ENCODE measurements at places on chromosomes 7 and 10. TPM values are rescaled to one million over a fixed set of nuclear protein-coding genes. Genes with fewer than 3 reads are reported as not detected.

Gene HABP2
- not detected for total RNA-seq

Gene SMURF1
- 30.0 TPM for total RNA-seq

Gene NODAL
- not detected for total RNA-seq

Gene ERLIN1
- total RNA-seq, result 25.5 TPM

DNA sequence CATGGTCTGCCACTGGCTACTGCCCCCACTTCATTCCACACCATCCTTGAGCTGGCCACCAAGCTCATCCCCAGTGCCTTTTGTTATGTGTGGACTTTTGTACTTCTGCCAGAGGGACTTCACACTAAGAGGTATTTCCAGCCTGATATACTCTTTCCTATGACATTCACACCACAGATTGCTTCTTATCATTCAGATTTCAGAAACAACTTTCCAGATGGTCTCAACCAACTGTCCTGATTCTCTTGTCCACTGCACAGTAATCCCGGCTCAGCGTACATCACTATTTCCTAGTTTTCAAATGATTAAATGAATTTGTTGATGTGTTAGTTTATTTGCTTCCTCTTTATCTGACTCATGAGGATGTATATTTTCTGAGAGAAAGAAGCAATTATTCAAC lies 7.1 kb downstream of the CDC14C start:
- no peak for DNase-seq

DNA sequence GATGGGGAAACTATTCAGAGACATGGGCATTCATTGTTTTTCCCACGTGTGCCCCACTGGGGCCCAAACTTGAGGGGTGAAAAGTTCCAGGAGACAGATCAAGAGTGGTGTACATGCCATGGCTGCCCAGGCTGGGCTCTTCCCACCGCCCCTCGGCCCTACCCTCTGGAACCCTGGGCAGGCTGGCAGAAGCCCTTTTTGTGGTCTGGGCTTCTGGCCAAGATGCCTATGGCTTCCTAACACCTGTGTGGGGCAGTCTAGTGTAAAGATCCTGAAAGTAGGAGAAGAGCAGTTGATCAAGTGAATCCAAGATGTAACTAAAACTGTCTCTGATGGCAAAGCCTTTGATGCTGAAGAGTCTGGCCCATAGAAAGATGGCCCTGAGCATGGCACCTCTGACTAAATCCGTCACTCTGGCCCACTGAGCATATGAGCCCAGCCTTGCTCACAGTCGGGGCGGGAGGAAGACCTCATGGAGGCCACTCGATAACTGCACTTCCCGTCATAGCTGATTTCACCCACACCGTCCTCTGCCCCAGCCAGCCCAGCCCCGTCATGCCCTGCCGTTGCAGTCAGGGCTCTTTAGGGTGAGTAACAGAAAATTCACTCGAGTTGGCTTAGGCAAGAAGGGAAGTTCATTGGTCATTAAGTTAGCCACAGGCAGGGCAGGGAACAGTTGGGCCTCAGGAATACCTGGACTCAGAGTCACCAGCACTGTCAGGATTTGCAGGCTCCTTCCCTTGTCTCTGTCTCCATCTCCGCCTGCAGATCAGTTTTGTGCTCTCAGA lies 37.9 kb upstream of the MTPAP start:
- no peak for DNase-seq

DNA sequence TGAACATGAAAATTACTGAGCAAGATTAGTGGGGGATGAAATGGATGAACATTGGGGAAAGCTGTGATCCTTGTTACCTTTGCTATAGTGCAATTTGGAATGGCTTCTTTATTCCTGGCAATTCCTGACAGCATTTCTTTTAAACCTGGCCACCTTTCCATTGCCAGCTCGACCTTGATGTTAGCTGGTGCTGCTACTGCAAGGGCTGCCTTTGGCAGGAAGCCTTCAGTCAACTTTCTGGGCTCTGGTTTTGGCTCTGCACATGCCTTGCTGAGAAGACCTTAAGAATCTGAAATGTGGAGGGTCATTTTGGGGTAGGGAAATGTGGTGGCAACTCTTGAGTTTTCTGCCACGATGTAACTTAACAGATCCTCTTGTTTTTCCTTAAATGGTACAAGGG lies 64.7 kb downstream of the KAT6B start:
- DNase-seq, result no peak

DNA sequence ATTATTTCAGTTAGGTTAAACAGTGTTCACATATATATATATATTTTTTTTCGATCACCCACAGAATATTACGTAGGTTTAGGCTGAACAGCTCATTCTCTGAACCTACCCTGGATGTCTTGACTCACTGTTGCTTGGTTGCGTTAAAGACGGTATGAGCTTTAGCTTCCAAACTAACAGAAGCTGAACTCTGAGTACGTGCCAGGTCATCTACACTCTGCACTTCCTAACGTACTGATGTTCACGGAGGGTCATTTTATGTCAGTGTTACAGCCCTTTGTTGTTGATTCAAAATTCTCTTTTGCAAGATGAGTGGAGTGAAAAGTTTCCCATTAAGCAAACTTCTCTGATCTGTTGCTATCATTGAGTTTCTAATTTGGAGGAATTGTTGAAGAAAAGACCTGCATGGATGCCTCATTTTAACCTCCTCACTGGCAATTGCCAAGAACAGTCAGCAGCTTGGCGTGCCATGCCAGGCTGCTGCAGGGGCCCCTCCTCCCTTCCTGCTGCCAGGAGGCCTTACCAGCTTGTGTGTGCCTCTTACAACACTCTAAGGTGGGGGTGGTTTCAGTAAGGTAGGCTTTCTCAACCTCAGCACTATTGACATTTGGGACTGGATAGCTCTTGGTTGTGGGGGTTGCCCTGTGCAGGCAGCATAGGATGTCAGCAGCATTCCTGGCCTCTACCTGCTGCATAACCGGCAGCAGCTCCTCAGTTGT lies 44.3 kb downstream of the INSYN2A start:
- no peak for DNase-seq
